ENCODE measurements at places on chromosomes 11 and 22. TPM values are rescaled to one million over a fixed set of nuclear protein-coding genes. Genes with fewer than 3 reads are reported as not detected.

DNA sequence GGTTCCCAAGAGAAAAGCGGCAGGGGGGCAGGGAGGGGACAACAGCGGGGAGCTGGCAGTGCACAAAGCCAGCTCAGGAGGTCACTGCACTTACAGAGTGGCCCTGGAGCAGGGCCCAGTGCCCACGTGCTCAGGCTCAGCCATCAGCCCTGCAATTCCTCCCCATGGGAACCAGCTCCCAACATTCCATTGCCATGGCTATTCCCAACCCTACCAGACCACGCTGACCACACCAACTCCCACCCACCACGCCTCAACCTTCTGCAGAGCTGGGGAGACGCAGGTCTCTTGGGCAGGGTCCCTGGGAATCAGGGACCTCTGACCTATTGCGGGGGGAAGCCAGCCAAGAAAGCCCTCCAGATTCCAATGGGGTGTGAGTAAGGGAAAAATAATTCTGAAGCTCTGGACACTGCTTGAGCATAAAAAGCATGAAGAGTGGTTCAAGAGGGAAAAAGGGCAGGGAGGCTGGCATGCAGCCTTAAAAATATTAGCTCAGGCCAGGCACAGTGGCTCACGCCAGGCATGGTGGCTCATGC is 38.3 kb upstream of the TFIP11 start:
- H3K36me3 ChIP-seq, result no peaks in the 10 kb centered on the region
- no peak for DNase-seq
- no peak overlapping the region for H3K27ac ChIP-seq

DNA sequence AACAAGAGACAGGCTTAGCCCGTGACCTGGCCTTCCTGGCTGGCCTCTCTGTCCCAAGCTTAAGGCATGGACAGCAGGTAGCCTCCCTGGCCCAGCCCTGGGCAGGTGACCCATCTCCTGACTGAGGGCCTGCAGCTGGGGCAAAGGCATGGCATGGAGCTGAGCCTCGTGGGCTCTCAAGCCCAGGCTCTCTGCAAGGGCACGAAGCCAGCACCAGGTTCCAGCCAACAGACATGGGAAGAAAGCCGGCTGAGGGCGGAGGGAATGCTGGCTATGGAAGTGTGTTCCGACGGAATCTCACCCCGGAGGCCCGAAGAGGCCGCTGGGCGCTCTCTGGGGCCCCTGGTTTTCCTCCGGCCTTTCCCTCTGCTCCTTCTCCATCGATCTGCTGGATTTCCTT is 12.9 kb downstream of the DNAL4 start:
- H3K27ac ChIP-seq, result peak overlapping the region; percentile 72
- no peaks in the 10 kb centered on the region for H3K27me3 ChIP-seq
- peaks cover 46% of the 10 kb centered on the region for H3K4me1 ChIP-seq
- H3K4me3 ChIP-seq, result no peak overlapping the region
- no peaks in the 10 kb centered on the region for H3K36me3 ChIP-seq

GRCh38 chr11:87574193-87574592 is 536.5 kb downstream of the TMEM135 start:
- H3K27me3 ChIP-seq, result no peaks in the 10 kb centered on the region
- H3K36me3 ChIP-seq, result no peaks in the 10 kb centered on the region
- no peak for DNase-seq
- H3K27ac ChIP-seq, result no peak overlapping the region
- no peaks in the 10 kb centered on the region for H3K4me1 ChIP-seq
- no peak overlapping the region for H3K4me3 ChIP-seq

- no peak overlapping the region for H3K27ac ChIP-seq
- H3K36me3 ChIP-seq, result no peaks in the 10 kb centered on the region
- no peak for DNase-seq
Observed at GRCh38 chr22:37137131-37137530, 12.6 kb downstream of the IL2RB start.

- no peaks in the 10 kb centered on the region for H3K4me1 ChIP-seq
- no peak overlapping the region for H3K27ac ChIP-seq
- H3K36me3 ChIP-seq, result no peaks in the 10 kb centered on the region
- H3K4me3 ChIP-seq, result no peak overlapping the region
Observed at GRCh38 chr22:47659467-47660223, 897.2 kb downstream of the TBC1D22A start.

DNA sequence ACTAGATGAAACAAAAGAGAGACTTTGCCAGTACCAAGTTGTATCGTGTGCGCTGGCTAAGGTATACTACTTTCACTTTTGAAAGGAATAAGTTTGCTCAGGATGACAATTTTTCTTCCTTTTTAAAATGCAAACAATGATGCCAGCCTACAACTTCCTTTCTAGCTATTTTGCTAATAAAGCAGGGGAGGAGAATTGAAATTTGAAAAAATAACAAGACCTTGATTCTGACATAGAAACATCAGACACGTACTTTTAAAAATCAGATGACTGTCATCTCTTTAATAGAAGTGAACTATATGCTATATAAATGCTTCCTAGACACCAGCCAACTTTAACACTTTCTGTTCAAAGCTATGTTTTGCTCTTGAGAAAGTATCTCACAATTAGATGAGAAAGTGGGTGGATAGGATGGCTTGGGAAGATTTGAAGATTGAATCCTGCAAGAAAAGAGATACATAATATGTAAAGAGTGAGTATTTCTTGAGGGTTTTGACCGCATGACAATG is 41.7 kb upstream of the BLID start:
- no peak overlapping the region for H3K4me3 ChIP-seq
- H3K36me3 ChIP-seq, result no peaks in the 10 kb centered on the region
- H3K4me1 ChIP-seq, result no peaks in the 10 kb centered on the region
- peak; percentile 41 for DNase-seq

DNA sequence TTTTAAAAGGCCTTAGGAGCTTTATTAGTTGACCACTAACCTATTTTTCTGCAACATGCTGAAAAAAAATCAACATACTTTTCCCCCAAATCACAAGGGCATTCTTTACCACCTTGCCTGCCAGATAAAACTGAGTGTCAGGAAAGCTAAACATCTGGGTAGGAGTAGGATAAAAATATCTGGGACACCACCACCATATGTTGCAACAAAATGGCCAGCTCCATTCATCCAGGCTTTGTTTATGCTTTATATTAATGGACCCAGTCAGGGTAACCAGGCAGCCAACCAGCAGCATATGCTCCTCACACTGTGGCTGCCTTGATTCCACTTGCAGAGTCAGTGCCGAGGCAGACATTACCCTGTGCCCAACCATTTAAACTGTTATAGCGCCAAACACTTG is 1024.5 kb downstream of the LRRC4C start:
- no peak overlapping the region for H3K4me3 ChIP-seq
- no peaks in the 10 kb centered on the region for H3K27me3 ChIP-seq
- H3K27ac ChIP-seq, result no peak overlapping the region
- H3K4me1 ChIP-seq, result no peaks in the 10 kb centered on the region
- no peak for DNase-seq

GRCh38 chr11:16911186-16911585 is 103.0 kb downstream of the PLEKHA7 start:
- H3K36me3 ChIP-seq, result no peaks in the 10 kb centered on the region
- H3K4me1 ChIP-seq, result peaks cover 18% of the 10 kb centered on the region
- H3K27me3 ChIP-seq, result no peaks in the 10 kb centered on the region
- no peak overlapping the region for H3K4me3 ChIP-seq
- no peak overlapping the region for H3K27ac ChIP-seq
- DNase-seq, result no peak

DNA sequence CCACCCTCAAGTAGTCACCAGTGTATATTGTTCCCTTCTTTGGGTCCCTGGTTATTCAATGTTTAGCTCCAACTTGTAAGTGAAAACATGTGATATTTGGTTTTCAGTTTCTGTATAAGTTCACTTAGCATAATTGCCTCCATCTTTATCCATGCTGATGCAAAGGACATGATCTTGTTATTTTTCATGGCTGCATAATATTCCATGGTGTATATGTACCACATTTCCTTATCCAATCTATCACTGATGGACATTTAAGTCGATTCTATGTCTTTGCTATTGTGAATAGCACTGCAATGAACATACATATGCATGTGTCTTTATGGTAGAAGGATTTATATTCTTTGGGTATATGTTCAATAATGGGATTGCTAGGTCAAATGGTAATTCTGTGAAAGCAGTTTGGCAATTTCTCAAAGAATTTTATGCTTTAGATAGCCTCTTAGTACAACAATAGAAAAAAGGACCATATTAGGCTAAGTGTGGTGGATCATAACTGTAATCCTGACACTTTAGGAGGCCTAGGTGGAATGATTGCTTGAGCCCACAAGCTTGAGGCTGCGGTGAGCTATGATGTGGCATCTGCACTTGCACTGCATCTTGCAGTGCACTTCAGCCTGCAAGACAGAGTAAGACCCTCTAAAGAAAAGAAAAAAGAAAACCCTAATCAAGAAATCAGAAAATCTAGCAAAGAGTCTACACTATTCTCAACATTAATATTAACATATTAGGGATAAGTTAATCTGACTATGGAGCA is 468.5 kb upstream of the FAT3 start:
- H3K27ac ChIP-seq, result no peak overlapping the region
- no peaks in the 10 kb centered on the region for H3K36me3 ChIP-seq
- no peaks in the 10 kb centered on the region for H3K27me3 ChIP-seq
- no peak overlapping the region for H3K4me3 ChIP-seq
- no peaks in the 10 kb centered on the region for H3K4me1 ChIP-seq

GRCh38 chr22:31451709-31452571 is 37.7 kb downstream of the EIF4ENIF1 start:
- H3K27me3 ChIP-seq, result no peaks in the 10 kb centered on the region
- peaks cover 24% of the 10 kb centered on the region for H3K36me3 ChIP-seq
- H3K4me1 ChIP-seq, result peaks cover 40% of the 10 kb centered on the region

DNA sequence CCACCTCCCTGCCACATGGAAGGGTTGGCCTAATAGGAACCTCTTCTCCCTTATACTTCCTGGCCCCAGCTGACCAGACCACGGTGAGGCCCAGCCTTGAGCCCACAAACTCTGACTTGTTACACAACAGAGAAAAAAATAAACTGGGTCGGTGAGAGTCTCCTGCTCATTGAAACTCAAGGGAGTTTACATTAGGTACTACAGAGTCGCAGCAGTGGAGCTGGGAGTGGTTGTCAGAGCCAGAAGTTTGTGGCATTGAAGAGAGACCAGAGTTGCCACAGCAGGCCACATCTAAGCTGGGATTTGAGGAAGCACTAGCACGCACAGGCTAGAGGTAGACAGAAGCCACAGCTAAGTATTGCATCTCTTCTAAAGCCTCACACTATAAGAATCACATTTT is 296.2 kb downstream of the DDX10 start:
- H3K4me1 ChIP-seq, result no peaks in the 10 kb centered on the region
- no peaks in the 10 kb centered on the region for H3K27me3 ChIP-seq
- no peaks in the 10 kb centered on the region for H3K36me3 ChIP-seq
- no peak for DNase-seq

- H3K36me3 ChIP-seq, result no peaks in the 10 kb centered on the region
- H3K27ac ChIP-seq, result no peak within 1 kb of the TSS
- no peak for DNase-seq
Observed at GRCh38 chr11:124865181-124865901, at the start of gene ROBO3. Gene ROBO3 (plus strand): TSS chr11:124865432. CDS start chr11:124865578, 146 bp downstream.

- H3K27ac ChIP-seq, result no peak overlapping the region
- no peak overlapping the region for H3K4me3 ChIP-seq
- H3K27me3 ChIP-seq, result no peaks in the 10 kb centered on the region
Observed at GRCh38 chr22:44276041-44276440, 36.7 kb downstream of the SHISAL1 start.

GRCh38 chr11:31499576-31500178 is 9.7 kb downstream of the IMMP1L start:
- H3K27me3 ChIP-seq, result no peaks in the 10 kb centered on the region
- H3K27ac ChIP-seq, result no peak overlapping the region
- H3K4me1 ChIP-seq, result no peaks in the 10 kb centered on the region
- no peak overlapping the region for H3K4me3 ChIP-seq
- no peaks in the 10 kb centered on the region for H3K36me3 ChIP-seq

GRCh38 chr11:10051868-10052586 is 242.0 kb downstream of the SBF2 start:
- DNase-seq, result peak; percentile 22
- H3K4me3 ChIP-seq, result no peak overlapping the region
- no peaks in the 10 kb centered on the region for H3K27me3 ChIP-seq
- peaks cover 8% of the 10 kb centered on the region for H3K4me1 ChIP-seq
- no peak overlapping the region for H3K27ac ChIP-seq

GRCh38 chr11:112967082-112967481 is 5.9 kb downstream of the NCAM1 start:
- H3K27ac ChIP-seq, result no peak overlapping the region
- H3K4me1 ChIP-seq, result peaks cover 10% of the 10 kb centered on the region
- no peak overlapping the region for H3K4me3 ChIP-seq
- H3K36me3 ChIP-seq, result no peaks in the 10 kb centered on the region
- no peaks in the 10 kb centered on the region for H3K27me3 ChIP-seq
- DNase-seq, result no peak

DNA sequence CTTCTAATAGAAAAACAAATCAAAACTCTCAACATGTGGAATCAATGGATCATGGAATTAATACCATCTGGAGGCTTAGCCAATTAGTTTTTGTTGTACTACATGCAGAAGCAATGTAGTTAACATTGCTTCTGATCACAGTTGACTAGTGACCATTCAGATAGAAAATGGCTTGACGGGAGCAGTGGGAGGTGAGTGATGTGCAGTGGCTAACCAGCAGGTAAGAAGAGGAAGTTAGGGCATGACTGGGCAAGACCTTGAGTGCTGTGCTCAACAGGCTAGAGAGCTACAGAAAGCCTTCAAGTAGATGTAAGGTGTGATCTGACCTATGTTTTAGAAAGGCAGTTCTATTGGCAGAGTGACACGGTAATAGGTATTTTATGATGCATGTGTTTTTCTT is 60.7 kb upstream of the ALKBH3 start:
- no peaks in the 10 kb centered on the region for H3K27me3 ChIP-seq
- H3K27ac ChIP-seq, result no peak overlapping the region
- no peak for DNase-seq

GRCh38 chr11:55697817-55698216 is 35.8 kb downstream of the OR4C6 start:
- no peak overlapping the region for H3K27ac ChIP-seq
- no peaks in the 10 kb centered on the region for H3K4me1 ChIP-seq
- DNase-seq, result no peak
- no peak overlapping the region for H3K4me3 ChIP-seq

PICALM gene
- total RNA-seq, result 110 TPM

TSPAN32 gene
- 22.4 TPM for total RNA-seq

MS4A12 gene
- total RNA-seq, result not detected

EPS8L2 gene
- total RNA-seq, result 22.6 TPM

PIM3 gene
- total RNA-seq, result 37.4 TPM

TTC9C gene
- total RNA-seq, result 37.3 TPM

LMO1 gene
- total RNA-seq, result 0.45 TPM

GPHA2 gene
- total RNA-seq, result not detected

Measured in cardiac muscle cell (in vitro differentiated cells and primary cell).